IMR-90 (cell line): ENCODE measurements at places on chromosomes 6 and 20. TPM values are rescaled to one million over a fixed set of nuclear protein-coding genes. Genes with fewer than 3 reads are reported as not detected.

- DNase-seq = no peak
These were observed 27.7 kb upstream of the ENPP4 start for GRCh38 chr6:46102123-46102522.

GRCh38 chr6:37557645-37558114 lies 58.0 kb upstream of the CCDC167 start:
- DNase-seq = no peak

- DNase-seq = peak; percentile 89
These were observed 7.6 kb upstream of the RNF114 start for GRCh38 chr20:49928411-49929141.

DNA sequence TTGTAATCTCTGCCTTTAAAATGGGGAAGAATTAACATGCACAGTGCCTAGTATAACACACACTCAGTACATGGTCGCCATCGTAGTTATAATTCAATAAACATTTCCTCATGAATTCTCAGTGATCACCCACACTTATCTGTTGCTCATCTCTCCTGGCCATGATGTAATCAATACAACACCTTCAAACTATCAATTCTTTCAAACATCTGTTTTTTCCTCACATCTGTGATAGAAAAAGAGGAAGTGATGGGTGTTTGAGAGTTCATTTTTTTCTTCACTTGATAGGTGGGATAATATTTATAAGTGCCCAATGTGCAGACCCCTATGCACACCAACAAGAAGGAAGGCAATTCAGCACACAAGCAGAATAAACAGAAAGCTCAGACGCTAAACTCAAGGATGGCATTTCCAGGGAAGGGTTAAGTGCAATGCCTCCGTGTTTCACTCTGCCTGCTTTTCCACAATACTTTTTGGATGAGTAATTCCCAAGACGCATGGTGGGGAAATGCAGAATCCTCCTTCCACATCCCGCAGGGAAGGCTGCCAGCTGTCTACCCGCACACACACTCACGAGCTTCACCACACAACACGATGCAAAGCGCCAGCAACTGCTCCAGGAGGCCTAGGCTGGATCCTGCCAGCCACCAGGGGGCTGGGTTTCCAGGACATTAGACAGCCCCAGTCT lies 100.3 kb downstream of the GMPR start:
- peak; percentile 100 for DNase-seq

DNA sequence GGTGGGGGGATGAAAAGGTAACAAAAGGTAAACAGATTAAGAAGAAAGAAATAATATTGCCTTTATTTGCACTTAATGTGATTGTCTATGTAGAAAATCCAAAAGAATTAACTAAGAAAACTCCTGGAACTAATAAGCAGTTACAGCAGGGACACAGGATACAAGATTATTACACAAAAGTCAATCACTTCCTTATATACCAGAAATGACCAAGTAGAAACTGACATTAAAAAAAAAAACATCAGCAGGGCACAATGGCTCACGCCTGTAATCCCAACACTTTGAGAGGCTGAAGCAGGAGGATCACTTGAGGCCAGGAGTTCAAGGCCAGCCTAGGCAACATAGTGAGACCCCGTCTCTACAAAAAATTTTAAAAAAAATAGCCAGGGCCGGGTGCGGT lies 123.2 kb upstream of the RIPOR2 start:
- no peak for DNase-seq

- DNase-seq = no peak
These were observed 16.1 kb downstream of the NOL4L start for GRCh38 chr20:32569018-32569379.

- DNase-seq = peak; percentile 85
These were observed 13.8 kb downstream of the ATXN1 start for GRCh38 chr6:16747232-16748024.

- no peak for DNase-seq
These were observed 253.7 kb downstream of the TMEM242 start for GRCh38 chr6:157069585-157069984.

DNA sequence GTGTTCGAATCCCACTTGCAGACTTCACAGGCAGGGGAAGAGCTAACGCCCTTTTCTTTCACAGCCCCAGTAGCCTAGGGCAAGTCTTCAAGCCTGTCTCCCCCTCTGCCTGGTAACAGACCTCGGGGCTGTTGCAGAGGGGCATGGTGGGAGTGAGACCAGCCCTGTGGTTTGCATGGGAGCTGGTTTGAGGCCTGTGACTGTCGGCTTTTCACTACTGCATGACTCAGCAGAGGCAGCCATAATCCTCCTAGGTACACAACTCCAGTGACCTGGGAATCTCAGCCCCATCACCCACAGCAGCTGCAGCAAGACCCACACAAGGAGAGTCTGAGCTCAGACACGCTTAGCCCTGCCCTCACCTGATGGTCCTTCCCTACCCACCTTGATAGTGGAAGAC lies 55.3 kb upstream of the POPDC3 start:
- DNase-seq = no peak

GRCh38 chr6:74946961-74947360 lies 258.9 kb downstream of the COL12A1 start:
- DNase-seq = peak; percentile 78

DNA sequence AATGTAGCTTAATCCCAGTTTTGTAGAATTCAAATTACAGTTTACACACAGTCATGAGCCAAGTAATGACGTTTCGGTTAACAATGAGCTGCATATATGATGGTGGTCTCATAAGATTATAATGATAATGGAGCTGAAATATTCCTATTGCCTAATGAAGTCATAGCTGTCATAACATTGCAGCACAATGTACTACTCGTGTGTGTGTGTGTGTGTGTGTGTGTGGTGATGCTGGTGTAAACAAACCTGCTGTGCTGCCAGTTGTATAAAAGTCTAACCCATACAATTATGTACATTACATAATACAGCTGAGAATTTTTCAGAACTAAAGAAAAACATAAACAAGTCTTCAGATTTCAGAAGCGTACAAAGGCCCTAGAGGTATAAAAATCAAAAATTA lies 66.7 kb upstream of the ARID1B start:
- DNase-seq = peak; percentile 31

DNA sequence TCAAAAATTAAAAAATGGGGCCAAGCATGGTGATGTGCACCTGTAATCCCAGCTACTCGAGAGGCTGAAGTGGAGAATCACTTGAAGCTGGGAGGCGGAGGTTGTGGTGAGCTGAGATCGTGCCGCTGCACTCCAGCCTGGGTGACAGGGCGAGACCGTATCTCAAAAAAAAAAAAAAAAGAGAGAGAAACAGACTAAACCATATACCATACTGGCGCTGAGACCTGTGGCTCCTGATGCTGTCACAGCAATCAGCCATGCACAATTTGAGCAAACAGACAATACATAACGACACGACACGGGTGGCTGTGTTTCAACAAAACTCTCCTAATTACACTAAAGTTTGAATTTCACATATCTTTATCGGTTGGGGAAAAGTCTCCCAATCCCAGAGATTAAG lies 14.9 kb upstream of the CBFA2T2 start:
- no peak for DNase-seq

DNA sequence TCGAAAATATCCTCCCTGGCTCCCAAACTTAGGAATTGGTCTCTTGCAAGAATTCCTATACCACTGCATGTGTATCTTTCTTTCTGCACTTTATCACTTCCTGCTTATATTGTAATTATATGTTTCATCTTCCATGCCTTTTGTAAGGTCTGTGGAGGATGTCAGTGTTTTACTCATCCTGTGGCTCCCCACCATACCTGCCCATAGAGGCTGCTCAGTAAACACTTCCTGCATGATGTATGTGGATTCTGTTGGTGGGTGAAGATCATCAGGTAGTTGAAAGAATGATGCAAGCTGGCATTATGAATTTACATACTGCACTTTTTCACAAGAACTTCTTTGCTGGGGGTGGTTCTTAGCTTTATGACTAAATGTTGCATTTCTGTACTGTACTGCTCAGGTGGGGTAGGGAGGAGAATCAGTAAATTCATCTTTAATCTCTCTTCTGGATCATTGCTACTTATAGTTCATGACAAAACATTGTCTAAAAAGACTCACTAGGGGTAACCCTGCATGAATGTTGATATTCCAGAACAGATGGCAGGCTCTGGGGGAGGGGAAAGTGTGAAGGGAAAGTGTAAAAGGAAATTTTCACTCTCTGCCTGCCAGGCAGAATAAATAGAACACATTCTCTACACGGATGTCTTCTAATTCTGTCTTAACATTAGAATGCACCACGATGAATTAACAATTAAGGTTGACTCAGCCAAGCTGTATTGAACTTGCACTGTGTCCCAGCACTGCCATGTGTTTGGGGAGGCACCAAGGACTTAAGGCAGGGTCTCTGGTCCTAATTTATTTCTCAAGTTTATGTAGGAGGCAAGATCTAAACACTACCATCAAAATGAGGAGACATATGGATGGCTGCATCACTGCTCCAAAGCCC lies 36.0 kb upstream of the KLHL31 start:
- DNase-seq = no peak

- DNase-seq = no peak
These were observed 159.9 kb downstream of the GRM4 start for GRCh38 chr6:33985947-33986346.

GRCh38 chr6:16985513-16986284 lies 116.2 kb upstream of the STMND1 start:
- DNase-seq = peak; percentile 88

- DNase-seq = no peak
These were observed 10.7 kb downstream of the PSMG4 start for GRCh38 chr6:3269281-3269975.

DNA sequence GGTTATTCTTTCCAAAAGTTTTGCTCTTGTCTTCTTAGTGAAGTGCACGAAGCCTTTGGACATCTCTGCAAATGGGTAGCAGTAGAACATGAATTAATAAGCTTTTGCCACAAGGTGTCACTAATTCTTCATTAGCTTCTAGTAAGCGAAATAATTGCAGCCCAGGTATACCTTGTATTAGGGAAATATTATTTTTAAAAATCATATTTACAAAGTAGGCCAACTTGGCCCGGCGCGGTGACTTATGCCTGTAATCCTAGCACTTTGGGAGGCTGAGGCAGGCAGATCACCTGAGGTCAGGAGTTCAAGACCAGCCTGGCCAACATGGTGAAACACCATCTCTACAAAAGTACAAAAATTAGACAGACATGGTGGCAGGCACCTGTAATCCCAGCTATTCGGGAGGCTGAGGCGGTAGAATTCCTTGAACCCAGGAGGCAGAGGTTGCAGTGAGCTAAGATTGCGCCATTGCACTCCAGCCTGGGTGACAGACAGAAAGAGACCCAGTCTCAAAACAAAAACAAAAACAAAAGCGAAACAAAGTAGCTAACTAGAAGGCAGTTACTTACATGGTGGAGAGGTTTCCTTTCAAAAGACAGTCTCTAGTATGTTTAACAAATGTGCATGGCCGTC lies 8.8 kb upstream of the RSPH3 start:
- DNase-seq = peak; percentile 28

- no peak for DNase-seq
These were observed 449.0 kb upstream of the MMS22L start for GRCh38 chr6:97732045-97732444.

DNA sequence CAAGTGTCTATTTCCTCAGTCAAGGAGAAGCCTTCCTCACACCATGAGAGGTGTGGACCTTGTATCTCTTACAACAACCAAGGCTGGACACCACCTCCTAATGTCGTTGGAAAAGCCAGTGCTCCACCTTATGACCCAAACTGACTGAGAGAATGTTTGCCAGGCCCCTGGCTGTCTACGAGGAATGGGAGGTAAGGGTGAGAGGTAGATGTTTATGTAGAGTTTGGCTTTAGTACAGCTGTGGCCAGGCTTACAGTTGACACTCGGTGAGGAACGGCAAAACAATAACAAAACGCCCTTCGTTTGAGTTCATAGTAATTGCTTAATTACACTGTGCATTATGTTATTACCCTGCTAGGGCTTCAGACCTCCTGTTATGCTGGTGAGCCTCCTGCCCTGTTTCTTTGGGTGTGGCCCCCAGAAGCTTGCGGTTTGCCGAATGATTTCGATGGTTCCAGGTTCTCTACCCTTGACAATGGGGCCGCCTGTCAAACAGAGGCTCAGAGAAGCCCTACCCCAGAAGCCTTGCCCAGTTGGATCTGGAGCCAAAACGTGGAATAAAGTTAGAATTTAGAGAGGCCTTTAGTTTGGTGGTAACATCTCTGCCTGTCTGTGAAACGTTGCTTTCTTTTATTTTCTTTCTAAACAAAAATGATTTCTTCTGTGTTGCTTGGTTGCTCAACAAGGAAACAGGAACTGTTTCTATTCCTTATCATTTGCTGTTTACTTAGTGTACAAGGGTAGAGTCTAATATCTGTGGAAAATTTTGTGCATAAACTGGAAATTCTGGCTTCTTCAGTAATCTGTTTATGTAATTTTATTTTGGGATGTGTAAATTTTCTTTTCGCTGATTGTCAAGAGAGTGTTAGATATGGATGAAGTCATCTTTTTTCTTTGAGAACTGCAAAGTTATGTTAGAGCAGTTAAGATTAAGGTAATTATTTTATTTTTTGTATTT lies 60.4 kb upstream of the FOXQ1 start:
- DNase-seq = no peak

Gene TULP4
- total RNA-seq = 30.6 and 51.9 TPM in 2 replicates

Gene MYMX
- total RNA-seq = not detected in 2 replicates

Gene C20orf144
- total RNA-seq = under 0.01 TPM in 2 replicates

Gene GRM1
- not detected in 2 replicates for total RNA-seq

Gene SEL1L2
- total RNA-seq = not detected in 2 replicates

Gene CCN6
- total RNA-seq = not detected in 2 replicates

Gene XKR7
- total RNA-seq = not detected in 2 replicates

Gene TRAPPC3L
- total RNA-seq = under 0.01 TPM in 1 of 2 replicates, not detected in the other

Gene GSTA3
- total RNA-seq = not detected in 2 replicates

Gene PPDPF
- 12.9 and 17.2 TPM in 2 replicates for total RNA-seq

Gene DDO
- total RNA-seq = 0.18 and 0.28 TPM in 2 replicates

Gene CRNKL1
- total RNA-seq = 20.1 and 33.9 TPM in 2 replicates
